ENCODE measurements at places on chromosomes 7 and 10.

DNA sequence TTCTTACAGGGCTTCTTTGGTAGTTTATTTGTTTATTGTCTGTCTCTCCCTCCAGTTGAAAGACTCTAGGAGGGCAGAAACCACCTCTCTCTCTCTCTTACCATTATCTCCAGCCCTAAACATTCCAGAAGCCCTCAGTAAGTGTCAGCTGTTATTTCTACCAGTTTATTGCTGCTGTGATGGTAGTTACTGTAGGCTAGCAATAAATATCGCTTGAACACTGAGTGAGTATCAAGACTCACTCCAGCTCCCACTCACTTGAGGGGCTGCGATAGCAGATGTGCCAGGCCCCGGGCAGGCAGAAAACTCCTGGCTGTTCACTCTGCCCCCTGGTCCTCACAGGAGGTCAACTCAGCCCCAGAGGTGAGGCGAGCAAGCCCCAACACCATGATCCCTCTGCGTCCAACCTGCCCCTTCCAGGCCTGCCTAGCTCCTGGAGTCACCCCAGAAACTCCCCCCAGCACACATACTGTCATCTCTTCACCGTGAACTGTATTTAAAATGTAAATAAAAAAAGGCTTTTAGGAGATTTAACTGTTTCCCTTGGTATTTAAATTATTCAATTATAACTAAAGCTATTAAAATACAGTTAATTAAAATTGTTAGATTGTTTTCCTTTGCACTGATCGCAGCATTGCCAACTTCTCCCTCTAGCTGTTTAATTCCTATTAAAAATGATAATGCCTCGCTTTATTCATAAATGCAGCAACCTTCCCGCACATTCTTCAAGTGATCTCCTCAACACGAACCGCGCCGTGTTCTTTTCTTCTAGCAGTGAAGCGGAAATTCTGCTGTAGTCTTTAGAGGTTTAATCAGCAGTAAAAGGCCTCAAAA lies 321.1 kb upstream of the ZMIZ1 start:
- DNase-seq, result no peak

GRCh38 chr10:91032611-91033206 lies 111.8 kb upstream of the ANKRD1 start:
- DNase-seq, result no peak

GRCh38 chr10:23069019-23069815 lies 26.2 kb upstream of the MSRB2 start:
- no peak for DNase-seq

DNA sequence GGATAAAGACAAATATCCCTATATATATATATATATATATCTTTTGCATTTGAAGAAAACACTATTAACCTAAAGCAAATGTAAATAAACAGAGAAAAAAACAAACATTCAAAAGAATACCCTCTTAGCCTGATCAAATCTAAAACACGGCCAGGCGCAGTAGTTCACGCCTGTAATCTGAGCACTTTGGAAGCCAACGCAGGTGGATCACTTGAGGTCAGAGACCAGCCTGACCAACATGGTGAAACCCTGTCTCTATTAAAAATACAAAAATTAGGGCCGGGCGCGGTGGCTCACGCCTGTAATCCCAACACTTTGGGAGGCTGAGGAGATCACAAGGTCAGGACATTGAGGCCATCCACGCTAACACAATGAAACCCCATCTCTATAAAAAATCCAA lies 9.2 kb downstream of the ANXA7 start:
- DNase-seq, result no peak

- DNase-seq, result no peak
Measured at GRCh38 chr10:123777881-123778280, 111.7 kb downstream of the GPR26 start.

- DNase-seq, result no peak
Measured at GRCh38 chr10:839550-840205, 91.8 kb downstream of the LARP4B start.

- DNase-seq, result peak; percentile 95
Measured at GRCh38 chr10:100370714-100371481, 23.9 kb downstream of the SCD start.

- DNase-seq, result no peak
Measured at GRCh38 chr10:117545141-117546019, 2.8 kb downstream of the EMX2 start.

- no peak for DNase-seq
Measured at GRCh38 chr10:71078454-71079145, 133.8 kb upstream of the UNC5B start.

DNA sequence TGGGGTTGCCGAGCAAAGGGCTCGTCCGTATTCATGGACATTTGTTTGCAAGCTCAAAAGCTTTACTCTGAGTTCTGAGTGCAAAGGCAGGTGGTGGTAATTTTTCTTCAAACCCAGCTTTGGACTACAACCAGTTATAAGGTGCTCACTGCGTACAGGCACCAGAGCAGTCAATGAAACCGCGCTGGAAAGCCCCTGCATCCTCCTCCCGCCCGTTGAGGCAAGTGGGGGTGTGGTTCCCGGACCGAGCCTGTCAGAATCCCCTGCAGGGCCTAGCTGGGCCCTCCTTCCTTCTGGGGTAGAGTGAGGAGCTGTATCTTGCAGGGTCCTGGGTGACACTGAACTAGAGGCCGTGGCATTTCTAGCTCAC lies 22.3 kb downstream of the AMZ1 start:
- DNase-seq, result no peak

GRCh38 chr10:125514206-125515162 lies 168.5 kb downstream of the TEX36 start:
- no peak for DNase-seq
